ENCODE measurements at places on chromosomes 12 and 14.

DNA sequence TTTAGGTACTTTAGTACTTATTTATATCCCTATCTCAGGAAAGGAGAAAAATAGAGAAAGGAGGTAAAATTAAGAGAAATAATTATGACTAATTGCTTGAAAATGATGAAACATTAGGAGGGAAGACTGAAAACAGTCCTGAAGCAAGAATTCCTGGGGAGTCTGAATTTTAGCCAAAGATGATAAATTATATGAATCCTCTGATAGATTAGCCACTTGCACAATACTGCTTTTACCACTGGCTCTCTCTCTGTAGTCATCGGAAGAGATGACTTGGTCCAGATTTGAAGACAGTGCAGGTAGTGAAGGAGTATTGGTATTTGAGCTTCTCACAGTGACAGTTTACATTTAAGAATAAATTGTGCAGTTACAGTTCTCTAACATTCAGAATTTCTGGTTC lies 83.8 kb upstream of the CLEC14A start:
- DNase-seq, result no peak

DNA sequence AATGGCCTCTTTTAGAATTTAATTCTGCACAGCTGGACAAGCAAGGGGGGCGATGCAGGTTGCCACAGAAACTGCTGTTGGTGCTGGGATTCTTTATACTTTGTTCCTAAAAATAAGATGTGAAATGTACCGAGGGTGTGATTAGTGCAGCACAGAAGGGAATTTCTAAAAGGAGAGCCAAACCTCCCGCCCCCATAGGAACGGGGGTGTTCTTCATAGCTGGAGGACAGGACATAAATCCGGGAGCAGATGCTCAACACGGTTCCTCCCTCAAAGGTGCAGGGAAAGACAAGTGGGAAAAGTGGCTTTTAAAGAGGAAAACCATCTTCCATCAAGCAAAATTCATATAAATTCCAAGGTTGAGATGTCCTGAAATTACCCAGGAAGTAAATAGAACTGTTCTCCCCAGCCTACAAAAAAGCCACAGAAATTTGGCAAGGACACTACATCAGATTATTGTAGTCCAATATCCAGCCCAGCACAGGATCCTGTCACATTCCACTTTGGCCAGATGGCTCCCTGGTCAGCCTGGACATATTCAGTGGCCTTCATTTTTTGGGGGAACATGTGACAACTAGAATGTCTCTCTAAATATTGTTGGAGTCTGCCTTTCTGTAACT lies 51.4 kb upstream of the TMX1 start:
- DNase-seq, result no peak

GRCh38 chr14:51019089-51019488 lies 74.8 kb upstream of the PYGL start:
- DNase-seq, result no peak

DNA sequence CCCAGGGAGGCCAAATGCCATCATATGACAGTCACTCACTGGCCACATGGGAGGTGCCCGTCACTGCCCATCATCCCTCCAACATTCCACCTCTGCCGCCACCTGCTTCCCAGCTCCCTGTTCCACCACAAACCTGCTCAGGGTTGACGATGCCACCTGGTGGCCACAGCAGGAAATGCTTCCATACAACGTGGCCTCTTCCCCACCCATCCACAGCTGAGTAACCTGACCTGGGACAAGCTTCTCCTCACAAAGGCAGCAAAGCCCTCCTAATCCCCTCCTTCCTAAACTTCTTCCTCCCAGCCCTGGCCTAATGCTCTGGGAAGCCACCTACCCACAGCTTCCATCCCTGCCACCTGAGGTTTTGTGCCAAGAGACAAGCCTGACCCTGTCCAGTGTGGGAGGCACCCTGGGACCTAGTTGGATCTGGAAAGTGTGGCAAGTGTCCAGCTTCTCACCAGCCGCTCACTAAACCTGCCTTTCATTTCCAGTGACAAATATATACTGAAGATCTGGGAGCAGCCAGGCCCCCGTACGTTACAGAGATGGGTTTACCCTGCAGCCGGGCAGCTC lies 4.3 kb downstream of the DEGS2 start:
- DNase-seq, result no peak

DNA sequence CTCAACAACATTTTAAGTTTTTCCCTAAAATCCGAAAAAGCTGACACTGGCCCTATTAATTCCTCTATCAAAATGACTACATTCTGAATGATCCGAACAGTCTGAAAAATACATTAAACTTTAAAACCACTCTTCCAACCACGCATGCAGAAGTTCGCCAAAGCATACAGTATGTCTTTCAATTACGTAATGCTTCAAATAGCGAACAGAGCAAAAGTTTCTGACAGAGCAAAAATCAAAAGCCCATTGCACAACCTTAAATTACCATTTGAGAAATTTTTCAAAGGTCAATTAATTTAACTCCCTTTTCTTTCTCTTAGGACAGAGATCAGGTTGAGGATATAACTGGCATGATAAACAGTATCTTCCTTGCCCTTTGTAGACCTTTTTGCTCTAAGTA lies 33.2 kb downstream of the LRIG3 start:
- no peak for DNase-seq

All from CD4-positive, alpha-beta T cell treated with Interferon alpha-2 for 1 hour (primary cell).